ENCODE measurements at places on chromosomes 5 and 9.

DNA sequence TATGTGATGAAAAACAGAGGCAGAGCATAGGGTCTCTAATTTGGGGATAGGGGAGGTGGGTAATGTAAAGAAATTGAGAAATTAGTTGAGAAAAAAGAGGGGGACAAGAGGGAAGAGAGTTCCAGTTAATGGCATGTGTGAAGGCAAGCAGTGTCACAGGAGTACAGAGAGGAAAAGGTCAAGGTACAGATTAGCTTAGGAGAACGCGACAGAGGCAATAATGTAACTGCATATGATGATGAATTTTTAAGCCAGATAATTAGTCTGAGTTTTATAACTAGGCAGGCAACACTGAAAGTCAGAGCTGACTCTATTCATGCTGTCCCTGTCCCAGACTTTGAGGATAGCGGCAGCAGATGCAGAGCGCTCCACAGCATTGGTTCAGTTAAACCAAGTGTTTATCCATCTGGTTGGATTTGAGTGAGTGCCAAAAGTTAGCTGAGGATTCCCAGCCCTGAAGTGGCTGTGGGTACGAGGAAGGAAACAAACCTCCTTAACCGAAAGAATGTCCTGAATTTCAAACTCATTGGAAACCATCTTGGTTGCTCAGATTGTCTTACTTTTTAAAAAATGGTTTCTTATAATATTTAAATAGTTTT is 315.2 kb downstream of the ARHGAP26 start:
- DNase-seq: no peak

- no peak for DNase-seq
Observed at GRCh38 chr5:16600946-16601345, 15.9 kb downstream of the RETREG1 start.

DNA sequence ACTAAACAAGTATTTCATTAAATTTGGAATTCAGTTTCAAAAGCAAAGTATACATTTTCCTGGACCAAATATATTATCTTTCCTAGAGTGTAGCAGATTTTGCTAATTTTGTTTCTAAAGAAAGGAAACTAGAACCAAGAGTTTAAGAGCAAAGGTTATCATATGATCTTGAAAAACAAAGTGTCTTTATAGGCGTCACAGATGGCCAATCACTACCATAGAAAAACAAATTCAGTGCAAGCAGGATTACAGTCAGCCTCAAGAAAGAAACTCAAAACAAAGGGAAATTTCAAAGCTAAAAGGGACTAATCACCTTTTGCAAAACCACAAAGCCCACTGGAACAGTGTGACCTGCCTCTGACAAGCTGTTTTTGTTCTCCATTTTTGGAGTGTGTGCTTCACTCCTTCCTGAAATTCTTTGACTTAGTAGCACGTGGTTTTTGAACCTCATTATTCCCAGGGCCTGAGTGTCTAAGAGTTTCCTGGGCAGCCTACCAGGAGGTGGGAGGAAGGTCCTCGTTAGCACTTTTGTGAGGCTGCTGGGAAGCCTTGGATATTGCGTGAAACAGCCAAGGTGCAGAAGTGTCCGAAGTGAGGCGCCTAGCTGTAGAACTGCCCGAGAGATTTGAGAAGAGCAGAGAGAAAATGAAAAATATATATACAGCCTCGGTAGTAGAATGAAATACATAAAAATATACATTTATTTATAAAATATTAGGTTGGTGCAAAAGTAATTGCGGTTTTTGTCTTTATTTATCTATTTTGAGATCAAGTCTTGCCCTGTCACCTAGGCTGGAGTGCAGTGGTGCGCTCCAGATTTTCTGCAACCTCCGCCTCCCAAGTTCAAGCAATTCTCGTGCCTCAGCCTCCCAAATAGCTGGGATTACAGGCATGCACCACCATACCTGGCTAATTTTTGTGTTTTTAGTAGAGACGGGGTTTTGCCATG is 246.1 kb downstream of the MARCHF11 start:
- DNase-seq: no peak

DNA sequence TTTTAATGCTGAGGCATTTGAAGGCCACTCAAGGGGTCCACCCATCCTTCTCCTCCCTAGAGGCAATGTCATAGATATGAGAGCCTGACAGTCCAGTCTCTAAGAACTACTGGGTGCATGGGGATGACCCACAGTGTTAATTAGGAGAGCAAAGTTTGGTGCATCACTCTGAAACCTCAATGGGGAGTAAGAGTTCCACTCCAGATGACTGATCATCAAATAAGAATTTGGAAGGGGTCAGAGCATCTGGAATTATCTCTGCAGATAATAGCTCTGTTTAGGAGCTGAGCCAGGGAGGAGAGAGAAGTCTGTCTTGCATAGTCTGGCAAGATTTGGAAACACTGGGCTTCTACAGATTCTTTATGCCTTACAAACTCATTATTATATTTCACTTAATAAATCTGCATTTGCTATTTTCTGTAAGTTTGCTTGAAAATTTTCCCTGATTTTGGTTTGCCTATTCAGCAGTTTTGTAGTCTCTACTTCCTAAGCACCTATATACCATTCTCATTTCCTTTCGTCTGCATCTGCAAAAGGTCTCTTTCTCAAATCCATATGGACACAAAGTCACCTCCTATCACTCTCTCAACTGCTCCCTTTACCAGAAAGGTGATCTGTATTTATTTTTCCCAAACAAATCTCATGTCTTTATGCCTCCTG is 27.7 kb downstream of the FGF10 start:
- no peak for DNase-seq

- DNase-seq: peak; percentile 52
Observed at GRCh38 chr5:10563110-10563944, 543 bp upstream of the ANKRD33B start.

Measured in glutamatergic neuron (in vitro differentiated cells).